Forelimb muscle (tissue), 1 donor: ENCODE measurements at places on chromosomes 1 and 21. TPM values are rescaled to one million over a fixed set of nuclear protein-coding genes. Genes with fewer than 3 reads are reported as not detected.

DNA sequence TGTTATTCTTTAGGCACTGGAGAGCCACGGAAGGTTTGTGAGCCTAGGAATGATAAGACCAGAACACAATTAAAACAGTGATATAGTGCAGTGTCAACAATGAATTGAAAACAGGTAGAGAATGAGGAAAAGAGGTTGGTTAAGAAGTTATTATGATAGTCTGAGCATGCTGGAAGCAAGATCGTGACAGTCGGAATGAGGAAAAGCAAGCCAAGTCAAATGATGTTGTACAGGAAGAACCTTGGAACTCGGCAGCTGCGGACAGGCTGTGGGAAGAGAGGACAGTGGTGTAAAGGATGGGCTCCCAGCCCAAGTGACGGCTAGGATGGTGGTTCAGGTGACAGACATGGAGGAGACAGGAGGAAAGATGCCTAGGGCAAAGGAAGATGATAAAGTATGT is 25.6 kb downstream of the MTARC1 start:
- no peak for DNase-seq

GRCh38 chr1:164660775-164661174 is 101.8 kb downstream of the PBX1 start:
- no peak for DNase-seq

DNA sequence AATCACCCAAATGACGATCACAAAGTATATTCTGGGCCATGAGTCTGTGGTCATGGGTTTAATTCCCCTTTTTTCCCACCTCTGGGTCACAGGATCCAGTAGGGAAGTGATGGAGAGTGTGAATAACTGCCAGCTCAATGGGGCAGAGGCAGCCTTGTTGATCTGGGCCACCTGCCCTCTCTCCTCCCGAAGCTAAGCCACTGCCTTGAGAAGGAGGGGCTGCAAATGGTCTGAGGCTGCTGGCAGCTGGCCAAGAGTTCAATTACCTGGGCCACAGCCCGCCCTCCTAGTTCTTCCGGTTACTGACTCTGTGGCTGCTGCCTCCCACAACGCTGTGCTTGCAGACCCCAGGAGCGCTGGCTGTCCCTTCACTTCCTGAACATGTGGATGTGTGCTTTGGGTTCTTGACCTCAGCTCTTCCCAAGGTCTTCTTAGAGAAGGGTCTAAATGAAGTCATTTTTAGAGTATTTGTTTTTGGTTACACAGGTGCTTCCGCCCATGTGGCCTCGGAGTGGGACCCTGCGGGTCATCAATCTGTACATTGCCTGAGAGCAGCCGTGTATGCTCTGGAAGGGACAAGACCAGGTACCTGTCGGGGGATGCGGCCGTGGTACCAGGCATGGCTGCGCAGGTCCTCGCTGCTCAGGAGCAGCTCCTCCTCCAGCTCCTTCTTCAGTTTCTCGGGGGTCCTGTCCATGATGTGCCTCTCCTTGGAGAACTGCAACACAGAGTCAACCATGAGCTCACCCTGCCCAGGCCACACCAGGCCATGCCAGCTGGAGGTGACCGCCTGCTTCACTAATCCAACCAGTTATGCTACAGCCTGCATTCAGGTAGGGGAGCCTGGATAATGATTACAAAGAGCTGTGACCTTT is 89.7 kb downstream of the BCAR3 start:
- no peak for DNase-seq

GRCh38 chr21:29235714-29236197 is 63.0 kb upstream of the BACH1 start:
- no peak for DNase-seq

DNA sequence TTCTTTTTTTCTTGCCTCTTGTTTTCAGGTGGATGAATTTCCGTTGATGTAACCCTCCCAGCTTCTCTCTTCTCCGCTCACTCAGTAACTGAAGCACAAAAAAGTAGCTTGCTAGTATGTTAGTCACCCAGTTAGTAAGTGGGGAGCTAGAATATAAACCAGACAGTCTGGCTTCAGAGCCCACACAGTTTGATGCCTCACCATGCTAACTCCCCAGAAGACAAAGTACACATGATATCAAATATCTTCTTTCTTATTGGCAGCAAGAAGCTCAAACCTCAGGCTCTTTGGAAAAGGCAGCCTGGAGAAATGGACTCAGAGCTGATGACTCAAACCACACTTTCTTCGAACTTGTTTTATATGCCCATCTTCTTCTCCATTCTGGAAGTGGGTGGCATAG is 187.5 kb upstream of the PLXNA2 start:
- no peak for DNase-seq

DNA sequence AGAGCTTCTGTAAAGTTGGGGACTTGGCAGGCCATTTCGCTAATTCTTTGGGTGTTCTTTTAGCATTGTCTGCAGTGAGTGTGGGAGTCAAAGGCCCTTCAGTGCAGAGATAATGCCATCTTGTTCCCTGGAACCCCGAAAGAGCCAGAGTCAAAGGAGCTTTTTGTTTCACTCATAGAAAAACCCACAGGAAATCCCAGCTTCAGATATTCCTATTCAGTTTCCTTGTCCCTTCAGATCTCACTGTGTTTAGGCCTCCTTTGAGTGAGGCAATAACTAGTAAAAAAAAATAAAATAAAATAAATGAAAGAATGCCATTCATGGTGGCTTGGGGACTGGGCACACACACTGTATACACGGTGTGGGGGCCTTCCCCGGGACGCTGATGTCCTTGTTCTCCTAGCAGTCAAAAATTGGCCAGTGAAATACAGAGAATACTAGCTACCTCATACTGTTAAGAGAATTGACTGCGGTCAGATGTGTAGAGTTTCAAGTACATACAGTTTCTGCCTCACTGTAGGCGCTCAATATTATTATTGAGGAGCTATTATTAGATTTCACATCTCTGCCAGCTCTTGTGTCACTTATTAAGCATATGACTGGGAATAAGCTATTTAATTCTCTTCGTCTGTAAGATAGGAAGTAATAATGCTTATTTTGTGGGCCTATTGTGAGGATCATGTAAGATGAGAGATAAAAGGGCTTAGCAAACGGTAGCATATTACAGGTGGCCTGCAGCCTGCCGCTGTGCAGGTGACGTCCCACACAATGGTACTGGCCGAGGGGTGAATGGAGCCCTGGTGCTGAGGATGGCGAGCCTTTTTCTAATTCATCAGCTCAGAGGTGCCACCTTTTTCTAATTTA is 16.7 kb downstream of the DISC1 start:
- DNase-seq, result no peak

GRCh38 chr1:69272684-69273083 is 295.0 kb upstream of the LRRC7 start:
- DNase-seq, result no peak

GRCh38 chr1:8462371-8462892 is 144.5 kb downstream of the SLC45A1 start:
- DNase-seq, result no peak

DNA sequence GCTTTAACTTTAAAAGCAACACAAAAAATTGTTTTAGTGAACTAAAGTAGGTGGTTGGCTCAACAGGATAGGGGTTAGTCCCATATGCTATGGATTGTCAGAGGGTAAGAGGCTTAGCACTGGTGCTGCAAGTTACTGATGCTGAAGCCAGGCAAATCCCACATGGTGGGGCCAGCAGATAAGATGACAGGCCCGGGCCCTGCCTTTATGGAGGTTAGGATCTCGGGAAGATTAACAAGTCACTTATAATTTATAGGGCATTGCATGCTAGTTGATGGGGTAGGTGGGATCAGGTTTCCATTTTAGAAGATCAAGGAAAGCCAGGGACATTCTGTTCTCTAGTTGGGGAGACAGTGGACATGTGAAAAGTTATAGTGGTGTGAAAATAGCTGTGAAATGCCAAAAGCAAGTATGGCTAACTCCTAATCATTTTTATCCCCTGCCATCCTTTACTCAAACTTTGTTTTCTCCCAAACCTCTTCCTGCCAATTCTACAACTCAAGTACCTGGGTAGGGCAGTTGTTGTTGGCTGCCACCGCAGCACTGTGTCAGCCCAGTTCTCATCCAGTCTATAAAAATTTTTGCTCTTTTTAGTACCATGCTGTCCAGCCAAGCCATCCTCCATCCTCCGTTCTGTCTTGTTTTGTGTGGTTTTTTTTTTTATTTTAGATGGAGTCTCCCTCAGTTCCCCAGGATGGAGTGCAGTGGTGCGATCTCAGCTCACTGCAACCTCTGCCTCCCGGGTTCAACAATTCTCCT is 10.3 kb downstream of the CHAF1B start:
- no peak for DNase-seq

GRCh38 chr21:44900559-44901251 is 20.0 kb downstream of the ITGB2 start:
- DNase-seq, result no peak

- no peak for DNase-seq
These were observed 5.1 kb downstream of the CTNNBIP1 start for GRCh38 chr1:9905010-9905409.

- no peak for DNase-seq
These were observed 1.0 kb downstream of the TMEM59 start for GRCh38 chr1:54051933-54052430.

GRCh38 chr1:92851729-92852128 is 19.9 kb downstream of the RPL5 start:
- no peak for DNase-seq

DNA sequence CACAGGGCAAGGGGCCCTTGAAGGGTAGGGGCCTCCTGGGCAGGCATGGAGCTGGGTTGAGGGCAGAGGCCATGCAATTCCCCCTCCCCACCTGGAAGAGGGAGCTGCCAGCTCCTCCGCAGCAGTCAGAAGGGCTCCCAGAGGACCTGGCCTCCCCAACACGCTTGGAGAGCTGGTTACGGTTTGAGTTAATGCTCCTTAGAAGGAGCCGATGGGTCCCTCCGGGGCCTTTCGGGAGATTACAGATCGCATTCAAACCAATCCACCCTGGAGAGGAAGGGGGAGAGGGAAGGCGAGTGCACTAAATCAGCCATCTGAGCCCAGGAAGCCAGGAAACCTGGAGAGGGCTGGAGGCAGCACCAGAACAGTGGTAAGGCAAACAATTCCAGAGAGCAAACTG is 106.3 kb upstream of the CSF3R start:
- no peak for DNase-seq

DNA sequence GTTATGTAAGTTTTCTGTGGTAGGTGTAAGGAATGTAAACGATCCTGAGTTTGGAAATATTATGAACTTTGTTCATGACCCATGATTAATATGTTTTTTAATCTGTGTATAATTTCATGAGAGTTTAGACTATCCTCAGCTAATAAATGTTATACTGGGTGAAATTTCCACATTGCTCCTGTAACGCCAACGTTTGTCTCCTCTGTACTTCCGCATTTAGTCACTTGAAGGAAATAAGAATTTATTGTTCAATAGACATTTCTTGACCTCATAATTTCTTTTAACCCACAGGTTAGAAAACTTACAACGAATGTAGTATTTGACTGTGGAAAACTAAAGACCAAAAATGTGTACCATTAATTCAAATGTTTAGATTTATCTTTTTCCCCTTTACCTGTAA is 876 bp downstream of the KCNJ15 start:
- no peak for DNase-seq

Gene ETV3L
- not detected for polyA plus RNA-seq

Gene DNAJC28
- 2.9 TPM for polyA plus RNA-seq

Gene UBE2U
- polyA plus RNA-seq, result not detected

Gene ABCG1
- polyA plus RNA-seq, result 6.7 TPM

Gene C1orf87
- polyA plus RNA-seq, result 0.80 TPM

Gene CAMK2N1
- 4.2 TPM for polyA plus RNA-seq

Gene CELA2B
- polyA plus RNA-seq, result 3.1 TPM

Gene OR14K1
- not detected for polyA plus RNA-seq

Gene DCST1
- 0.09 TPM for polyA plus RNA-seq

Gene ERRFI1
- polyA plus RNA-seq, result 6.5 TPM

Gene CORT
- polyA plus RNA-seq, result 1.4 TPM

Gene SERPINC1
- polyA plus RNA-seq, result 0.16 TPM

Gene SYDE2
- 3.7 TPM for polyA plus RNA-seq
